HFF-Myc (cell line): ENCODE measurements at places on chromosomes 5 and 9.

DNA sequence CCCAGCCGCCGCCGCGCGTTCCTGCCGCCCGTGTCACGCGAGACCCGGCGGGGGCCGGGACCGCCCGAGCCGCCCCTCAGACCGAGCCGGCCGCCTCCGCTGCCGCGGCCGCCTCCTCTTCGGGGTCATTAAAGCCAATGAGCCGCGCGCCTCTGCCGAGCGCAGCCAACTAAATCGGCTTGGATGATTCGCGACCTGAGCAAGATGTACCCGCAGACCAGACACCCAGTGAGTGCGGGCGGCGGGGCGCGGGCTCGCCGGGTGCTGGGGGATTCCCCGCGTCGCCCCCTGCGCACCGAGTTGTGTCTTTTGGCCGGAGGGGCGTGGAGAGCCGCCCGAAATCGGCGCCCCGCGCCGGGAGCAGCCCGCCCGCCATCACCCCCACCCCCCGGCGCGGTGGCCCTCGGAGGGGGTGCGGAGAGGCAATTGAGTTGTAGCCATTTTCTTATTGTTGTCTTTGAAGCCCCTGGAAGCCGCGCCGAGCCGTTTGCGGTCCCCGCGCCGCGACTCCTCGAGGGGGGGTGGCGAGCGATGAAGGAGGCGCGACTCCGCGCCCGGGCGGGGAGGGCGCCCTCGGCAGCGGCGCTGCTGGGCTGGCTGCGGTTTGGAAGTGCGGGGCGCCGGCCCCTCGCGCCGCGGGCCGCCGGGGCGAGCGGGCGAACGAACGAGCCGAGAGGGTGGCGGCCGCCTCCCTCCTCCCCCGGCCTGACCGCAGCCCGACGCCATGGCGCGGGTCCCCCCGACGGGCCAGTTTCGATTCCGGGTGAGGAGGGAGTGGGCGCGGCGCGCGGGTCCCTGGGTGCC is 1.0 kb downstream of the TLE4 start:
- DNase-seq: no peak

GRCh38 chr5:149474198-149474597 is 77.0 kb downstream of the CSNK1A1 start:
- no peak for DNase-seq

GRCh38 chr9:70868041-70868440 is 253.4 kb downstream of the TRPM3 start:
- no peak for DNase-seq

- DNase-seq: no peak
Observed at GRCh38 chr5:79843450-79844388, 147.3 kb downstream of the MTX3 start.

GRCh38 chr9:101543098-101543735 is 9.6 kb downstream of the RNF20 start:
- DNase-seq: no peak

DNA sequence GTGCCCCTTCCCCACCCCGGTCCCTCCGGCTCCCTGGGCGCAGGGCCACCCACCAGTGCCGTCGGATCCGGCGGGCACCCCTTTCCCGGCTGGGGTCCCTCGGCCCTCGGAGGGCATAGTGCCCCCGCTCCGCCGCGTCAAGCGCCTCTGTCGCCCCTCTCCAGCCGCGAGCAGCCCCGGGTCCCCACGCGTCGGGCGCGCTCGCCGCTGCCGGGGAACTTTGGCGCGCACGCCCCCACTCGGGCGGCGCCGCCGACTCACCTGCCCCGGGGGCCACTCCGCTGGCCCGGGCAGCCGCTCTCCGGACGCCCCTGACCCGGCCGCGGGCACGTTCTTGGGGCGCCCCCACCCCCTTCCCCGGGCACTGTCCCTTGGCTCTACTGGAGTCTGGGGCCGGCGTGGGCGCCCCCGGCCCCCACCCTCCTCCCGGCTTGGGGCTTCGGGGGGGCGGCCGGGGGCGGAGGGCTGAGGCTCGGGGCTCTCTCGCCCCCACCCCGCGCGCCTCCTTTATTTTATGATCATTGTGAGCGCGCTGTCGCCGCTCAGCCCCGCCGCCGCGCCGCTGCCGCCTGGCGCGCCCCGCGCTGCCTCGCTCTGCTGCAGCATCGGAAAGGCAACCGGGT is 1.1 kb upstream of the FAM78A start:
- DNase-seq: no peak

GRCh38 chr9:72597181-72597517 is 75.7 kb downstream of the TMC1 start:
- no peak for DNase-seq

DNA sequence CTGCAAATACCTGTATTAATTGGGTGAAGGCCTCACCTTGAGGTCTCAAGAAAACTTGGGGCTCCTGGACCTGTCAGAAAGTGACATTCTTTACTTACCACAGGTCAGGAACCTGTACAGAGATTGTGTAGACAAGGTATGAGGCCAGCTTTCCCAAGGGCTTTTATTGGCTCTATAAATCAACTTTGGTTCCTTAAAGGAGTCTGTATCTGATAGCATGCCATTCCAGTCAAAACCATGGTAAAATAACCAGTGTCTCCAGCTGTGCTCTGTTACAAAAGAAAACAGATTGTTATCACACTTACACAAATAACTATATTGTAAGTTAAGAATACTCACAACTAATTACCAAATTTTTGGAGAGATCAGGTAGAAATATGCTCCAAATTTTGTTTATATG is 64.5 kb downstream of the COL15A1 start:
- DNase-seq: no peak

DNA sequence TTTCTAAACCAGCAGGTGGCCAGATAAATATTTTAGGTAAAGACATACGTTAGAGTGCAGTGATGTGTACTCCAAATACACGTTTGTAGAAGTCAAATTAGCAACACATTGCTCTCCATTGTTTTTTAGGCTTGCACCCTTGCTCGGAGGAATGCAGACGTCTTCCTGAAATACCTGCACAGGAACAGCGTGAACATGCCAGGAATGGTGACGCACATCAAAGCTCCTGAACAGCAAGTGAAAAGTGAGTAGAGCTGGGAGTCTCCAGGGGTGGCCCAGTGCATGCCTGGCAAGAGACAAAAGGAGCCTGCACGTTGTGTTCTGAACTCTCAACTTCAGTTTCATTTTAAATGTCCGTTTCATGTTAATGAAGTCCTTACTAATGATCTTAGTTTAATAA is 207.5 kb upstream of the OTULINL start:
- no peak for DNase-seq

- DNase-seq: no peak
Observed at GRCh38 chr5:2277886-2278285, 395.2 kb upstream of the IRX4 start.

DNA sequence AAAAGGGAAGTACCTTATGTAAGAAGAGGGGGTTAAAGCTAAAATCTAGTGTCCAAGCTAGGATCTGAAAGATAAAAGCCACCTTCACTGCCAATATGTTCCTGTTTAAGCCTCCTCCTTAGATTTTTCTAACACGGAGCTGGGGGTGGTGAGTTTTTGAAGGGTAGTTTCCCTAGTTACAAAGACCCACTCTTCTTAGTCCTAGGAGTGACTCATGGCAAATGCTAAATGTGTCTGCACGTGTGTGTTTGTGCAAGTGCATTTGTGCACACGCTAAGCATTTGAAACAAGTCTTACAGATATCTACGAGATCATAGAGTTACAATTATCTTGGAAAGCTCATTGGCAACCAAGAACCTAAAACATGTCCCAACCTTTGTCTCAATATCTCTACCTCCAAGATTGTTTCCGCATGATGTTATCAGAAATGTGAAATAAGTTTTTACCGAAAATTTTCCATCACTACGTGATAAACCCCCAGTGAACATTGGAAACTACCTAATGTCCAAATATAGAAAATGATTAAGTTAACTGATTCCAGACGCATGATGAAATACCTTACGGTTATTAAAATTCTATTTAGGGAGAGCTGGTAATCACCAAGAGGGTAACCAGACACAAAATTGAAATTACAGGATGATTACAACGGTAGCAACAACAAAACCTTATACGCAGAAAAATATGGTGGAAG is 78.0 kb upstream of the HRH2 start:
- no peak for DNase-seq

GRCh38 chr5:39076757-39077728 is 2.8 kb upstream of the RICTOR start:
- no peak for DNase-seq

GRCh38 chr5:56328753-56329560 is 95.8 kb upstream of the ANKRD55 start:
- no peak for DNase-seq

DNA sequence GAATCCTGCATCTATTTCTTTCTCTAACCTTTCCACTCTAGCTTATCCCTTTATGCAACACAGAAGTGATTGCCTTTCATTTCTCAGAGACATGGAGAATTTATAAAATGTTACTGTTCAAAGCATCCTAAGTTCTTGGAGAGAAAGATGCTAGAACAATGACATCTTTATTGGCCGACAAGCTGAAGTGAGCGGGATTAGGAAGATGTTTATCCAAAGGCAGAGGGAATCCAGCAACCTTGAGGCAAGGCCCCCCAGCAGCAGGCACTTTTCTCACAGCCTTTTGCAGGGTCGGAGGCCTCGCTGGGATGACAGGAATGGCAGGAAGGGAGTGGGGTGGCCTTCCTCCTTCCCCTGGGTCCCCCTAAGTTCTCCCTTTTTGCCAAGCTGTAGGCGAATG is 204.8 kb downstream of the GAPVD1 start:
- DNase-seq: no peak

- DNase-seq: no peak
Observed at GRCh38 chr9:86605303-86605702, 251.1 kb upstream of the TUT7 start.

GRCh38 chr9:118108971-118109370 is 404.8 kb downstream of the TLR4 start:
- DNase-seq: no peak

DNA sequence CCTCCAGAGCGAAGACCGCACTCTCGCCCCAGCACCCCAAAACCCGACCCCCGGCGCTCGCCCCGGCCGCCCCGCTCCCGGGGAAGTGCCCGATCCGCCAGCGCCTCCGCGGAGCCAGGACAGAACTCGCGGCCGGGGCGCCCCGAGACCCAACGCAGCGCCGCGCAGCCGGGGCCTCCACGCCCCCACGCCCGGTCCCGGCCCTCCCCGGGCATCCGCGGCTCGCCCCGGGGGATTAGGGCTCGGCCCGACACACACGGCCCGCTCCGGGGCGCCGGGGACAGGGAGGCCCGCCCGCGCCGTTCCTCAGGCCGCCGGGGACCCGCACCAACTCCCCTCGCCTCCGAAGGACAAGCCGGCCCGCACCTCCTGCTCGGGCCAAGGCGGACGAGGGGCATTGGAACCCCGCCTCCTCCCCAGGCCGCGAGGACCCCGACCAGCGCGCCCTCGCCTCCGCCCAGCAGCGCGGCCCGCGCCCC is 544 bp downstream of the FNBP1 start:
- no peak for DNase-seq

GRCh38 chr5:123297198-123297831 is 125.9 kb downstream of the CEP120 start:
- DNase-seq: no peak

GRCh38 chr5:54370982-54371381 is 60.6 kb upstream of the ARL15 start:
- DNase-seq: no peak

DNA sequence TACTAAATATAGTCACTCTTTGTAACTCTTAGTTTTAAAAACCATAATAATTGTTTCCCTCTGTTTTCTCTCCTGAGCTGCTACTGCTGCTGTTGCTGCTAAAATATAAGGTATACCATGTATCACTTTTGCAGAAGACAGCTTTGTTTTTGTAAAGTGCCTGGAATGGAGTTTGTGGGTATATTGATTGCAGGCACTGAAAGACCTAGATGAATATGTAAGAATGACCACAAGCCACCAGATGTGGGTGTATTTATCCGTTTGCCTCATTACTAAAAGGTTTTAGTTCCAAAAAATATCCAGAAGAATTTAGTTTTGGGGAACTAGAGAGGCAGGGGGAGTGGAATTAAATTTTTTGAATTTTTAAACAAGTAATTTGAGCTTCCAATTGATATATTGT is 151.1 kb upstream of the CDKN2B start:
- no peak for DNase-seq

DNA sequence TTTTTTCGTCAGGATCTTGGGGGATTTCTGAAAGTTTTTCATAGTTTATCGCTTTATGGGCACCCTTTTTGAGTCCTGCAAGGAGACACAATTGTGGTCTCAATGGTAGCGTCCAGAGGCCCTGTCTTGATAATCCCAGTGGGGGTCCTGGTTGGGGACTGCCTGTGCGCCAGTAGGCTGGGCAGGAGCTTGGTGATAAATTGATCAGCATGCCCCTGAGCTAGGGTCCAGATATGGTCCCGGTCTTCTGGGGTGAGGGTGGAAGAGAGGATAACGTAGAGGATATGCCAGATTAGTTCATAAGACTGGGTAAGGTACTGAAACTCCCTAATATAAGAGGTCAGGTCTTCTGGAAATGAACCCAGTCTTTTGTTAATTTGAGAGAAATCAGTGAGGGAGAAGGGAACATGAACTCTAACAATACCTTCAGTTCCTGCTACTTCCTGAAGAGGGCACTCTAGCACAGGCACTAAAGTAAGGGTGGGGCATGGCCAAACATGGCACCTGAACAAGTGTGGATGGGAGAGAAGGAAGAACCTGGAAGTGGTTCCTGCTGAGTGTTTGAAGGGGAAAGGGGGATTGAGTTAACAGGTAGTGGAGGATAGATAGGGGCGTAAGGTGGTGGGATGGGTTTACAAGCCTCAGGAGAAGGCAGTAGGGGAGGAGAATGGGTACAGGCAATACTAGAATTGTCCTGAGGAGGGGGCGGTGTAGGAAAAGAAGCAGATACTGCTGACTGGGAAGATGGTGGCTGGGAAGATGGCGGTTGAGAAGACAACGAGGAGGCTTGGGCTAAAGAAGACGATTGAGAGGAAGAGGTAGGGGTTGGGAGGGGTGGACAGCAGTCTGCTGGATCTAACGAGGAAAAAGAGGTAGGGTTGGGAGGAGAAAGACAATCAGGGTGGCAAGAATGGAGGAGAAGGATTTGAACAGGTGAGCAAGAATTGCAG is 33.8 kb upstream of the ANXA2R start:
- no peak for DNase-seq

- DNase-seq: peak; percentile 81
Observed at GRCh38 chr5:9335754-9336495, 209.9 kb downstream of the SEMA5A start.

GRCh38 chr5:177598477-177598876 is 1.5 kb upstream of the B4GALT7 start:
- no peak for DNase-seq

DNA sequence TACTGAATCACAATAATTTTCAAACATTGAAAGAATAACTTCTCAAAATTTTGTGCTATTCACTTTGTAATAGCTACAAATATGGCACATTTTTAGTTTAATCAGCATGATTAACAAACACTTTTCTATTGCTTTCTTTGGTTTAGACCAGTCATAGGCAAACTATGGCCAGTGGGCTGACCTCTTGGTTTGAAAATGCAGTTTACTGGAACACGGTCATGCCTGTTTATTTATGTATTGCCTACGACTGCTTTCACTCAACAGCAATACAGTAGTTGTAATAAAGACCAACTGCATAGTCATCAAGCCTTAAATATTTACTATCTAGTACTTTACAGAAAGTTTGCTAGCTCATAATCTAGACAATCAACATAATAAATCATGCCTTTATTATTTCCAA is 810.8 kb downstream of the TLE1 start:
- DNase-seq: no peak

- DNase-seq: no peak
Observed at GRCh38 chr5:36305571-36306326, 4.0 kb upstream of the RANBP3L start.
